Fibroblast of mammary gland (primary cell): ENCODE measurements at places on chromosomes 3 and 15.

GRCh38 chr3:63538919-63539318 is 113.6 kb upstream of the SNTN start:
- no peak for DNase-seq

DNA sequence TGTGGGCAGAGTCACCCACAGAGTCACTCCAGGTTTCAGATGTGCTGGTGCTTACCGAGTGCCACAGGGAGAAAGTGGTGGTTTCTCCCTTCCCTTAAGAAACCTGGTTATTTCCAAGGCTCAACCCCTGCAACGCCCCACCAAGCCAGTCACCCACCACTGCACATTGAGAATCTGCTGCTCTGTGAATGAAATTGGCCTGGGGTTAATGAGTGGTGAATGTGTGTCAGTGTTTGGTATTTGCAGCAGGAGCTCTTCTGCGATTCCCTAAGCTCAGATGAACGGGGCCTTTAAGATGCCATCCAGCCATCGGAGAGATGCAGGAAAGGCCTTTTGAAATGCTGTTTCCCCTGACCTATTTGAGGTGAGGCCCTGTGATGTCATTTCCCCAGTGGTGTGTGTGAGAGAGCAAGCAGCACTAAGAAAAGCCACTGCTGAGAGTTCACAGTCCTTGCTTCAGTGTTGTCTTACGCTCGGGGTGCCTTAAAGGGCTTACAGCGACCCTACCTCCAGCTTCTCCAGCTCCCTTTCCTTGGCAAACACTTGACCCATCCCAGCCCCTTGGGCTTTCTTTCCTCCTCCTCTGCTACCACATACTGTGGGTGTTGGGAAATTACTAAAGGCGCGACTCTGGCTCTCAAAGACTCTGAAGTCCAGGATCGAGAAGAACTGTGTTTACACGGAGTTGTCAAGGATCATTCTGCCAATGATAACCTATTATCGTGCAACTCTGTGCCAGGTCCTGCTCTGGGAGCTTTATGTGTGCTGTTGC is 68.9 kb downstream of the SMAD3 start:
- DNase-seq: peak; percentile 75

DNA sequence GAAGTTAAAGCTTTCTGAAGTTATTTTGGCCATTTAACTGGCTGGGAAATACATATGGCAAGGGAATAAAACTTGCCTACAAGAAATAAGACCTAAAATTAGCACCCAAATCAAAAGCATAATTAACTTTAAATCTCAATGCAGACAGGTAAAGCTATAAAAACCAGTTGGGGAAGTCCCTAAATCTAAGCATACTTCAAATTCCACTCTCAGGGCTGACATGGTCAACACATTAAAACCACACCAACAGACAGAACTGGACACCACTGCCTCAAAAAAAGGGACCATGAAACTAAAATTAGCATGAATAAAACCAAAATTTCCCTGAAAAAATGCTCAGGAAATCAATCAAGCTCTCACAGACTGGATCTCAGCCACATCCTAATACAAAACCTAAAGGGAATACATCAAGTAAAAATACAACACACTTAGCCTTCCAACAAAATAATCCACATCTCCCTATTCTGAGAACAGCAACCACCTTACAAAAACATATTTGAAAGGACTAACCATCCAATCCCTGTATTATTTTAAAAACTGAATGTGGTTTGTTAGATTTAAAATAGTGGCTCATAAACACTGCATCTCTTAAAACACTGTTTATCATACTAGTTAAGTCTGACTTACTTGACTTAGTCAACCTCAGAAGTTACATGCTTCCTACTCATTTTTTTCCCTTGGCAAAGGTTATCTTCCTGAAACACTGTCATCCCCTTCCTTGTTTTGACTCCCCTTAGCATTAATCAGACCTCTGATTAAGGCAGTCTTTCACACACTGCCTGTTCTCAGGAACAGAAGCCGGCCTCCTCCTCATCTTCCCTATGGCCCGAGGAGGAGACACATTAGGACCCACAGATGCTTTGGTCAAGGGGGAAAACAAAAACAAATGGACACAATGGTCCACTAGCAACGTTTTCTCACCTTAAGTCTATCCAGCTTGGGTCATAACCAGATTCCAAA is 8.3 kb downstream of the TRA2B start:
- DNase-seq: peak; percentile 78

GRCh38 chr15:47273864-47274263 is 443.4 kb upstream of the SEMA6D start:
- no peak for DNase-seq

GRCh38 chr3:184598574-184598927 is 37.0 kb downstream of the EPHB3 start:
- DNase-seq: no peak

- DNase-seq: no peak
These were observed 27.3 kb downstream of the KLF13 start for GRCh38 chr15:31353931-31354330.

DNA sequence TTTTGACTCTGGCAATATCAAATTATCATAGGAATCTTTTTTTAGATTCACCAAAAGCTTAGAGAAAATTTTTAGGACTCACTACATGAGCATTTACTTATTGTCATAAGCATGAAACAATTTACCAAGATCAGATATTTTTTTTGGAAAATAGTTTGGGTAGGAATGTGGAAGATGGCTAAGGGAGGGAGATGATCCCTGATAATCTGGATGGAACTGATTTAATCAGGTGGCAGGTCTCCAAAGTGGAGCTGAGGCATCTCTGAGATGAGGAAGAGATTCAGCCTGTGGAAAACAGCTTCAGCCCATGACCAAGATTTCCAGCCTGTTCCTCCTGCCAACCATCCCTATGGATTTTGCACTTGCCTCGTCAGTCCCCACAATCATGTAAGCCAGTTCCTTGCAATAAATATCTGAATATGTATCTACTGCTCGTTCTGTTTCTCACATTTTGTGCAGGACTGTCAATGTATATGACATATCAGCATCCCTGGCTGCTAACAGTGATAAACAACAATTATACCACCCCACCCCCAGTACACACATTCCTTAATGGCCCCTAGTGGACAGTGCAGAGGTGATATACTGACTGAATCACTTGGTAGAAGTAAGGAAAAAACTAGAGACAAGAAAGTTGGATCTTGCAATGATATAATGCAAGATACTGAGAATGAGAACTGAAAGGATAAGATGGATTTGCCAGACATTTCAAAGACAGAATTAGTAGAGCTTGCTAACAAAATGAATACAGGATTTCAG is 183.8 kb downstream of the NEK10 start:
- no peak for DNase-seq

DNA sequence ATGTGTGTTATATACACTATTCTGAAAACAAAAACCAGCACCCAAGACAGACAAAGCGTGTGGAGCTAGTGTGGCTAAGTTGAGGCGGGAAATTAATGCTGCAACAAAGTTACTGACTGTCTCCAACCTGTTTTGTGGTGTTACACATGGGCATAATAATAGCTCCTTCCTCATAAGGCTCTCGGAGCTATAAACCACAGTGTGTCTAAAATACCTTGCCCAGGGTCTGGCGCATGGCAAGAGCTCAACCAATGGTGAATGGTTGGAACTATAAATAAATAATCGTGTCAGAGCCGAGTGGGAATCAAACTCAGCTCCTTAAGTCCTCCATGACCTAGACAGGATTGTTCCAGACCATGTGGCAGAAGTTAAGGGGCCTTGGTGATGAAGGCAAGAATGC is 35.9 kb upstream of the TFRC start:
- DNase-seq: no peak

DNA sequence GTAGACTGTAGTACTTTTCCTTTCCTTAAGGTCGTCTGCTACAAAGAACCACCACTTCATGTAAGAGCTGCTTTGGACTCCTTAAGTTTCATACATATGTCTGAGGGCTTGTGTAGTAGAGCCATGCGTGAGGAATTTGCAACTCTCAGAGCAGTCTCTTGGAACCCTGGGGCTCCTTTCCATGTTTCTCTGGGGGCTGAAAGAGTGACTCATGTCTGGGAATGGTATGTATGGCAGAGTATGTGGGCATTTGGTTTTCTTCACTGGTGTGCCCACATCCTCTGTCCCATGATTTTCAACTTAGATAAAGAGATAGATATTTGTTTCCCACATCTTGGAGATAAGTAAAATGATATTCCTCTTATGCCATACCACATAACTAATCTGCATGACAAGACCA is 20.6 kb upstream of the RBM5 start:
- no peak for DNase-seq
